Kidney tubule cell (primary cell): ENCODE measurements at places on chromosomes 5 and 9.

GRCh38 chr9:135281791-135282737 lies 194.6 kb downstream of the OLFM1 start:
- DNase-seq, result peak; percentile 72

GRCh38 chr5:53963958-53964357 lies 346.4 kb downstream of the ARL15 start:
- no peak for DNase-seq

- DNase-seq, result no peak
Observed at GRCh38 chr9:134319306-134320125, 6.7 kb upstream of the RXRA start.

DNA sequence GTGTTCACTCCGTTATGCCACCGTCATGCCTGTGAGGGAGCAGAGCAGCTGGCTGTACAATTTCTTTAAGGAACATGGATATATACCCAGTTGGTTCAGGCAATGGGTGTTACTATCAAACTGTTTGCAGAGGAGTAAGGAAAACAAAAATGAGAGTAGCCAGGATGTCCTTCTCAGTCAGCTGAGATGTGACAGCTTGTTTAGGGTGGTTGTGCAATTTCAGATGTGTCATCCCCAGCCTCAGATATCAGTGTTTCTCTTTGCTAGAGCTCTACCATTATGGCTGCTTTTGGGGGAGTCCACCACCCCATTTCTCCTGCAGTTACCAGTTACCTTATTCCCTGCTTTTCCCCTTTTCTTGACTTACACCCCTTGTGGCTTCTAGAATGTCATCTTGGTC lies 135.2 kb upstream of the SLC24A2 start:
- DNase-seq, result no peak

DNA sequence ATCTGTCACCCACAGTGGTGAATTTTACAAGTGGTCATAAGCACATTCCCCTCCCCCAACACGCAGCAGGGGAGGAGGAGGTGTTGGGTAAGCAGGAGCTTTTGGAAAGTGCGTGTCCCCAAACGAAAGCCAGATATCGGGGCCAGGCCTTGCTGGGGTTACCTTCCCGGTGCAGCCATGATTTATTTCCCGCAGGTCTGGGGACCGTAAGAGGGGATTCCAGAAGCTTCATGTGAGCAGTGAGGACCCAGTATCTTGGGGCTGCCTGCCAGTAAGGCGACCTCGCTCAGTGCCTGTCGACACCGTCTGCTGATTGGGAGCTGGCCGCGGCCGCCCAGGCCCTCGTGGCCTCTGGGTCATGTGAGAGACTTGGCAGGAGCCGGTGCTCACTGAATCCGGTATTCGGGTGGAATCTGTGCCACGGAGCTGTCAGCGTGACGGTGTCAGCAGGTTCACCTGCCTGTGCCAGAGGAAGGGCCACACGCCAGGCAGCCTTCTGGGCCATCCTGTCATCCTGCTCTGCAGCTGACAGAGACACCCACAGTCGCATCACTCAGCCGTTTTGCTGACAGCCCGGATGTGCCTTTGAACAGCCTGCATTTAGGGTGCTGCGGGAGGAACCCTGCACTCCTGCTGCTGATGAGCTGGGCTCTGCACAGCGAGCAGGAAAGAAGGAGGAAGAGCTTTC lies 37.3 kb downstream of the SEC61B start:
- DNase-seq, result peak; percentile 64

DNA sequence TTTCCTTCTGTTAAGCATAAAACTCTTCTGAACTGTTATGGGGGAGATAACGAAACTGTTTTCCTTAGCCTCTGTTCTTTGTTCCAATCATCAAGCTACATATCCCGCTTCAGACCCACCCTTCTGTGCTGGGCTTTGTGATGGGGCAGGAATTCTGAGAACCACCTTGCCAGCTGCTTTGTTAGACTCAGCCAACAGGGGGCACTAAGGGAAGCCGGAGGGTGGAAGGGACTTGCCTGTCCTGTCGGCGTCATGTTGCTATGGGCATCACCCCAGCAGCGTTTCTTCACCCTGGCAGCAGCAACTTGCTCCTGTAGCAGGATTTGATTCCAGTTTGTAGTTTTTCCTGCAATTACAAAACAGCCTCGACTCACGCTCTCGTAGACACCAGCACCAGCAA lies 169.1 kb downstream of the CAAP1 start:
- peak; percentile 44 for DNase-seq

GRCh38 chr5:133265720-133266526 lies 214.1 kb downstream of the HSPA4 start:
- no peak for DNase-seq

DNA sequence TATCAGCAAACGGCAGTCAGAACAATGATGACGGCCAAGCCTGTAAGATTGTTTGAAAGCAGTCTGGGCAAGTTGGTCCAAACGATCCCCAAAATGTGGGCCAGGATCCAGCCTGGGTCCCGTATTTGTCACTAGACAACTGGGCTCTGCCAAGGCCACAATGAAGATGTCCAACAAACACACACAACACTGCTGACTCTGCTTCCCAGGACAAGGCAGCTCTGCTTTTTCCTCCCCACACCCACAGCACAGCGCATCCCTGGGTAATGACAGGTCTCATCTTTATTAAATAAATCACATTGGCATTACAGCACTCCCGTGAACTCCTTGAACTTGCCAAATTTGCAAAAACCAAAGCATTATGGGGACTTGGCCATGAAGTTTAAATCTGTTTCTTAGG lies 424.1 kb upstream of the ACTBL2 start:
- no peak for DNase-seq

DNA sequence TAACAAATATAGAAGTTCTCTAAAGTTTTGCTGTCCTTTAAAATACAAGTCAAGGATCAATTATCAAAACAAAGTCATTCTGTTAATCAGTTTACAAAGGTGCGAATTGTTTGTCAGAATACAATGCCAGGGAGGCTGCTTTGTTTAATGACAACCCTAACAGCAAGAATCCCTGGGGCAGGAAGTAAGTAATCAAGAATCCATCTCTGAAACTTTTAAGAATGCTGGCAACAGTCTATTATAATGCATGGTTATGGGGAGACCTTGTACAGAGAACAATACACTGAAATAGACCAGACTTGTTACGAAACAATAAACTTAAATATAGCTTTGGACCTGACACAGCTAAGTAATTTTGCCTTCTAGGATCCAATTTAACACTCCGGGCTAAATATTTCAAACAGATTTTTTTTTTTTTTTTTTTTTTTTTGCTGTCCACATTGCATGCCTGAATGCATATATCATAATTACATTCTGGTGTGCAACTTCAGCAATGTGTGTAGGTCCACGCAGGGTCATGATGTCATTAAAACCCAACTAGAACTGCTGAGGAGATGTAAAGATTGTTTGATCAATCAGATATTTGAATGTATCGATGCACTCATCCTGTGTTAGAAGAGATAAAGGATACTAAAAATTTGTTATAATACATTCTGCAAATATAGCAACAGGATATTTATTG lies 421.3 kb downstream of the CETN3 start:
- no peak for DNase-seq

DNA sequence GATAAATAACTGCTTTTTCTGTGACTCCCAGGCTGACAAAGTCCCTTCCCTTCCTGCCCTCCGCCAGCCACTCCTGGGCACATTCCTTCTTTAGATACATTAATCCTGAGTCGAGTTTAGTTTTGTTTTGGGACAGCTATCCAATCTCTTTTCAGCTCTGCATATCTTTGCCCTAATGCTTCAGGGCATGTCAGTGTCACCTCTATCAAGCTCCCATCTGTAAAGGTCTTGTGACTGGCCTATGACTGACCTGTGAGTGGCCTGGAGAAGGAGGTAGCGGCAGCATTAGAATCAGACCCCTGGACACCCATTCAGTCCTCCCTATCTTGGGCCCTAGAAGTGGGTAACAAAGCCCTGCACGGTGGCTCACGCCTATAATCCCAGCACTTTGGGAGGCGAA lies 34.0 kb upstream of the KLF4 start:
- no peak for DNase-seq

- DNase-seq, result peak; percentile 80
Observed at GRCh38 chr5:83306572-83307241, 164.8 kb upstream of the VCAN start.

DNA sequence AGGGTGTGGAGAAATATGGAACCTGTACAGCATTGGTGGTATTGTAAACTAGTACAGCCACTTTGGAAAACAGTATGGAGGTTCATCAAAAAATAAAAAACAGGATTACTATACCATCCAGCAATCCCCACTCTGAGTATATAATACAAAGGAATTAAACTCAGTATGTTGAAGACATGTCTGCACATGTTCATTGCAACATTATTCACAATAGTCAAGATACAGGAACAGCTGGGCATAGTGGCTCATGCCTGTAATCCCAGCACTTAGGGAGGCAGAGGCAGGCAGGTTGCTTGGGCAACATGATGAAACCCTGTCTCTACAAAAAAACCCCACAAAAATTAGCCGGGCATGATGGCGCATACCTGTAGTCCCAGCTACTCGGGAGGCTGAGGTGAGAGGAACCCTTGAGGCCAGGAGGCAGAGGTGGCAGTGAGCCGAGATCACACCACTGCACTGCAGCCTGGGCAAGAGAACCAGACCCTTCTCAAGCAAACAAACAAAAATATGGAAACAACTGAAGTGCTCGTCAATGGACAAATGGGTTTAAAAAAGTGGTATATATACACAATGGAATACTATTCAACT lies 63.6 kb downstream of the TMEM174 start:
- DNase-seq, result no peak

DNA sequence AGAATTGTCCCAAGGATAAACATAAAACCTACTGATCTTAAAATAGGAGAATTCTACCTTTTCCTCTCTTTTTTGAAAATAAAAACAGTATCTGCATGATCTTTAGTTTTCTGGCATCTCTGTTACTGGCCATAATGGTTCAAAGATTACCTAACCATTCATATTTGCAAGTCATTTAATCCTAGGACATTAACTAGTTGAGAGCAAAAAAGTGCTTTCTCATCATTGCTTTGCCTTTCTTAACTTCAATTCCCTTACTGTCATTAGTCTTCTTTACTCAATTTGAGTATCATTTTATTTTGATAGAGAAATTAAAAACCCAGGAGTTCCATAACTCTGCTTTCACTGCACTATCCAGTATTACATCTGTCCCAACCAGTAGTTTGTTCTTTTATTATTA lies 68.6 kb downstream of the RFX3 start:
- DNase-seq, result no peak

- DNase-seq, result no peak
Observed at GRCh38 chr5:158621391-158621790, 478.3 kb downstream of the EBF1 start.

GRCh38 chr5:65098393-65098792 lies 329.7 kb downstream of the CWC27 start:
- no peak for DNase-seq

DNA sequence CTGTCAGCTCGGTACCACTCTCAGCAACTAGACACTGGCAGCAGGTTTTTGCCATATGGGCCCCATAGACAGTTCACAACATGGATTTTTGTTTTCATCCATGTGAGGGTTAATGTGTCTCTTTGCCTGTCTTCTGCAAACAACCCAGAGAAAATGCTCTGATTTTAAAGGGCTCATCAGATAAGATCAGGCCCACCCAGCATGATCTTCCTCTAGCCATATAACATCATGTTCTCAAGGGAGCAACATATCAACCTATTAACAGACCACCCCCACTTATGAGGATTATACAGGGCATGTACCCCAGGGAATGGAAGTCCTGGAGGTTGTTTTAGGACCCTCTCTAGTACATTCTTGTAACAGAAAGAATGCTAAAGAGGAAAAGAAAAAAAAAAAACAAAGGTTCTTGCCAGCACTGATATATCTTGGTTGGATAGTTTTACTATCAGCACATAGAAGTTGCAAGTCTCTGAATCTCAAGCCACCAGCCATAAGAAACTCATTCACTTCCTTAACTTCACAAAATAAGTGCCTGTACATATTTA lies 1015.1 kb downstream of the TLE4 start:
- no peak for DNase-seq

DNA sequence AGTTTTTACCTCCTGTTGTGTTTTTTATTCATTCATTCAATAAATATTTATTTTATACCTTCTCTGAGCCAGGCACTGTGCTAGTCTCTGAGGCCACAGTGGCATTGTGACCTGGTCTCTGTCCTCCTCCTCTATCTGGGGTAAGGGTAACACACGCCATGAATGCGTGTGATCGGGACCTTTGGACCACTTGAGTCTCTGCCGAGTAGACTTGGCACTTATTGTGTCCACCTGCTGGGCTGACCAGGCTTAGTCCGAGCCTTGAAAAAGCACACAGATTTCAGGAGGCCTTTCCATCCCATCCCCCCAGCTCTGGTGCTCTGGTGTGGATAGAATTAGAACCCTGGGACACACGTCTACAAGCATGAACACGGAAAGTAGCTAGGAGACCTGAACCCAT lies 58.7 kb downstream of the ERGIC1 start:
- DNase-seq, result no peak

DNA sequence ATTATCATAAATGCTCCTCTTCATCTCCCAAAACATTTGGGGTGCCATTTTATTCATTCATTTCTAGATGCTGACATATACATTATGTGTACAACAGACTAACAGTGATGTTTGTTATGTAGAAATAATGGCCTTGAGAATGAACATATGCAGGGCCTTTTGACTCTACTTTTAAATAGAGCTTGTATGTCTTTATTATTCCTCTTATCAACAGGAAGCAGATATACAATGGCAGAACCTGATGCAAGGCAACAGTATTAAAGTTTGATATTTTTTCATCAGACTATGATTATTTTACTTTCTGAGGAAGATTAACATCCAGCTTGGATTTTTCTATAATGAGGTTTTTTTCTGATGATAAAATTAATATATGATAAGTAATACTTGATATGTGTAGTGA lies 44.1 kb downstream of the SNX18 start:
- DNase-seq, result no peak

- no peak for DNase-seq
Observed at GRCh38 chr9:22257026-22257816, 189.4 kb upstream of the DMRTA1 start.

GRCh38 chr5:160773646-160774410 lies 78.2 kb downstream of the ATP10B start:
- no peak for DNase-seq
